Fibroblast of upper back skin (primary cell): ENCODE measurements at places on chromosomes 1 and 21.

- DNase-seq: no peak
Measured at GRCh38 chr1:17095141-17095540, 24.1 kb downstream of the PADI2 start.

DNA sequence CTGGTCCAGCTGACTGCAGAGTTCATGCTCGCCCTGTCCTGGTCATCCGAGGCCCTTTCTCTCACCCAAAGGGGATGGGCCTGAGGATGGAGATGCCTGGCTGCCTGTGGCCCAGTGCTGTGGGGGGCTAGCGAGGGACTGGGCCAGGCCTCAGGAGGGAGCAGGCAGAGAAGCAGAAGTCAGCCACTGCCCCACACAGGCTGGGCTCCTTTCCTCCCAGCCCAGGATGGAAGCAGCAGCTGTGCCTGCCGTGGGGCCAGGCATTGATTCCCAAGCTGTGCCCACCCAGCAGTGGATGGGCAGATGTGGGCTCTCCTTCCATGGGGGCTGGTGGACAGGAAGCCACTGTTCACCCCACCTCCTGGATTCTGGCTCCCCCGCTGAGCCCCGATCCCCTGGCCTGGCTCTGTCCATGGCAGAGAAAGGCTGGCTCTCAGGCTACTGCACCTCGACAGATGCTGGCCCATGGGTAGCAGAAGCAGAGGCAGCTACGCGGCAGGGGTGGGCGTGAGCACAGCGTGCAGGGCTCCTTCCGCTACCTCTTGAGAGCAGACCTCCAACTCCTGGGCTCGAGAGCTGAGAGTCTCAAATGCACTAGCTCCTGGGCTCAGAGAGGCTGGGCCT lies 24.6 kb downstream of the RUNX3 start:
- no peak for DNase-seq

GRCh38 chr1:208709981-208710380 lies 465.8 kb upstream of the PLXNA2 start:
- DNase-seq: no peak

DNA sequence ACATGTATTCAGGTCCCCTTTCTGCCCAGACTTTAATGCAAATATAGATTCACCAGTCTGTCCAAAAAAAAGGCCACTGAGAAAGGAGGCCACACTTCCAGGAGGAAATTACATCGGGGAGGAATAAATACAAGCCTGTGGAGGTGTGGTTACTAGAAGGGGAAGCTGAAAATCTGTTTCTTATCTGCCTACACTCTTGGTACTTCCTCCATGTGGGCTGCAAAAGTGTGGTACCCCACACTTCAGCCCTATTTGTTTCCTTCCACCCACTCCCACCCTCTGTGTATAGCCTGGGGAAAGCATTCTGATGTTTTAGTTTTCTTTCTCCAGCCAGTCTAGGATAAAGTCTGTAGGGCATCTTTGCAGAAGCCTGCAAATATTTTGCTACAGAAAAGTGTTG lies 38.4 kb downstream of the UTP25 start:
- no peak for DNase-seq

GRCh38 chr1:9126511-9126910 lies 2.4 kb downstream of the GPR157 start:
- DNase-seq: no peak

GRCh38 chr1:8858112-8858668 lies 20.3 kb downstream of the ENO1 start:
- peak; percentile 91 for DNase-seq

- DNase-seq: peak; percentile 98
Measured at GRCh38 chr1:156126043-156126629, 11.6 kb downstream of the LMNA start.

DNA sequence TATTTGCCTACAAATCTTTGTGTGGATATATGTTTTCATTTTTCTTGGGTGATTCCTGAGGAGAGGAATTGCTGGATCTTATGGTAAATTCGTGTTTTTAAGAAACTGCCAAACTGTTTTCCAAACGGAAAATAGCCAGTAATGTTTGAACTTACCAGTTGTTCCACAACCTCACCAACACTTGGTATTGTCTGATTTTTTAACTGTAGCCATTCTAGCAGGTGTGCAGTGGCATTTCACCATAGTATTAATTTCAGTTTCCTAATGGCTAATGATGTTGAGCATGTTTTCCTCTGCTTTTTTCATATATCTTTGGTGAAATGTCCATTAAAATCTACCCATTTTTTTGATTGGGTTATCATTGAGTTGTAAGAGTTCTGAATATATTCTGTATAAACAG lies 56.6 kb downstream of the RPS6KC1 start:
- DNase-seq: no peak

- no peak for DNase-seq
Measured at GRCh38 chr1:157862114-157863070, 20.8 kb upstream of the CD5L start.

GRCh38 chr1:231971397-231972110 lies 345.0 kb downstream of the DISC1 start:
- peak; percentile 62 for DNase-seq

DNA sequence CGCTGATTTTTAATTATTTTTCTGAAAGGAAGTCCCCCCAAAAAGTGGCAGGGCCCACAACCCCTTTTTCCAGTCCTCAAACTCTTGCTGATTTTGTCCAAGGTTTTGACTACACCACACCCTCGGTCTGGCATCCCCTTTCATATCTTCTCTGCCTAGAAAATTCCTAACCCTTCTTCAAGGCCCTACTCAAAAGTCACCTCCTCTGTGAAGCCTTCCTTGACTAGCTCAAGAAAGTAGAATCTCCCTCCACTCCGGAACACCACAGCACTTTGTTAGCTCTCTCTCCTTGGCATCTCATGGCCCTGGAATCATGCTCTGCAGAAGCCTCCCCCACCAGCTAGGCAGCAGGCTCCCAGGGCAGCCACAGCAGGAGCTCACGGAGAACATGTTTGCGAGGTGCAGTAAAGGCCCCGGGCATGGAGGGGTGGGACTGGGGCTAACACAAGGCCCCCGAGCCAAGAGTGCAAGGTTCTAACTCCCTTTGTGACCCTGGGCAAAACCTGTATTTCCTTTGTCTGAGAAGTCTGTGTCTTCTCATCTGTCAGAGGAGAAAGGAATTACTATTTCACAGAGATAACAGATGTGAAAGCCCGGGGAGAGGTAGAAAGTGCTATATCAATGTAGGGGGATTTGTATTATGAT lies 17.7 kb upstream of the S100A7 start:
- DNase-seq: no peak

DNA sequence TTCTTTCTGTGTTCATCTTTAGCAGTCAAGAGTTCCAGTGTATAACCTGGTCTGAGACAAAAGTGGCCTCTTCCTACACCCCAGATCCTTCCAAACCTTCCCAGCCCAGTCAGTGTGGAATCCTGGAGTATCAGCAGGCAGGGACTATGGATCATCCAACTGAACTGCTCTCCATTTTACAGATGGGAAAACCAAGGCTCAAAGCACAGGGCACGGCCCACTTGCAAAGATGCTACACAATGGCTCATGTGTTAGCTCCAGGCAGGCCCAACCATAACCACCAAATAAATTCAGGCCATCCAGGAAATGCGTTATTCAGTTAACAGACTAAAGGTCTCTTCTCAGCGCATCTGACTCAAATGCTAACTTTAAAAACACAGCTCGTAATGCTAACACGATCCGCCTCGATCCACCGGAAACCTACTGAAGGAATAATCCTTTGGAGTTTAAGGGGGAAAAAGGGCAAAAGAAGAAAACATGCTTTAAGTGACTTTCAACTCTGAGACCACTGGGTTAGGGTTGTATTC lies 7.1 kb downstream of the GLIS1 start:
- DNase-seq: peak; percentile 56

- no peak for DNase-seq
Measured at GRCh38 chr1:56547977-56548376, 31.4 kb downstream of the PLPP3 start.

GRCh38 chr1:147080006-147080661 lies 92.1 kb downstream of the PRKAB2 start:
- DNase-seq: no peak

DNA sequence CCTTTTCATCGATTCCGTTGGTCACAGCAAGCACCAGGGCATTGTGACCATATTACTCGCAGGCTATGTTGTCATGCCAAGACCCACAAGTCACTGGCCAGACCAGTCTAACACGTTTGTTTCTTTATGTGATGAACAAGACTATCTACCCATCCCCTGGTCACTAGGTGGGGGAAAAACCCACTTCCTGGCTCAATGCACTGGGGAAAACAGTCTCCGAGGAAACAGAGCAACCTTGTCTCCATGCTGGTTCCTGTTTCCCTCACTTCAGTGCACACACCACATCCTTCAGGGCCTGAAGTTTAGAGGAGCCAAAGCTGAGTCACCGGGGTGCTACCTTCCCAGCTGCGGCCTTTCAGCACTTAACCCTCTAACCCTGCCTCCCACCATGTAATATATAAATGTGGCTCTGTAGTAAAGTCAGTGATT lies 20.9 kb downstream of the ERICH3 start:
- DNase-seq: peak; percentile 89

- DNase-seq: no peak
Measured at GRCh38 chr1:183721041-183721440, 67.9 kb upstream of the APOBEC4 start.

- no peak for DNase-seq
Measured at GRCh38 chr1:88228114-88228513, 456.0 kb upstream of the PKN2 start.

DNA sequence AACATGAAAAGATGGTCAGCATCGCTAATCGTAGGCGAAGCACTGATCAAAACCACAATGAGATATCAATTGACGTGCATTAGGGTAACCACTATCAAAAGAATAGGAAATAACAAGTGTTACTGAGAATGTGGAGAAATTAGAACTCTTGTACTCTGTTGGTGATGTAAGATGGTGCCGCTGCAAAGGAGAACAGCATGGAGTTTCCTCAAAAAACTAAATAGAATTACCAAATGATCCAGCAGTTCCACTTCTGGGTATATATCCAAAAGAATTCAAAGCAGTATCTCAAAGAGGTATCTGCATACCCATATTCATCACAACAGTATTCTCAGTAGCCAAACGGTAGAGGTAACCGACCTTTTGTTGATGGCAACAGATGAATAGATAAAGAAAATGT lies 8.3 kb upstream of the CD101 start:
- DNase-seq: no peak

GRCh38 chr1:91879733-91880132 lies 6.2 kb downstream of the TGFBR3 start:
- no peak for DNase-seq

GRCh38 chr1:160429125-160429561 lies 28.8 kb downstream of the VANGL2 start:
- DNase-seq: no peak

DNA sequence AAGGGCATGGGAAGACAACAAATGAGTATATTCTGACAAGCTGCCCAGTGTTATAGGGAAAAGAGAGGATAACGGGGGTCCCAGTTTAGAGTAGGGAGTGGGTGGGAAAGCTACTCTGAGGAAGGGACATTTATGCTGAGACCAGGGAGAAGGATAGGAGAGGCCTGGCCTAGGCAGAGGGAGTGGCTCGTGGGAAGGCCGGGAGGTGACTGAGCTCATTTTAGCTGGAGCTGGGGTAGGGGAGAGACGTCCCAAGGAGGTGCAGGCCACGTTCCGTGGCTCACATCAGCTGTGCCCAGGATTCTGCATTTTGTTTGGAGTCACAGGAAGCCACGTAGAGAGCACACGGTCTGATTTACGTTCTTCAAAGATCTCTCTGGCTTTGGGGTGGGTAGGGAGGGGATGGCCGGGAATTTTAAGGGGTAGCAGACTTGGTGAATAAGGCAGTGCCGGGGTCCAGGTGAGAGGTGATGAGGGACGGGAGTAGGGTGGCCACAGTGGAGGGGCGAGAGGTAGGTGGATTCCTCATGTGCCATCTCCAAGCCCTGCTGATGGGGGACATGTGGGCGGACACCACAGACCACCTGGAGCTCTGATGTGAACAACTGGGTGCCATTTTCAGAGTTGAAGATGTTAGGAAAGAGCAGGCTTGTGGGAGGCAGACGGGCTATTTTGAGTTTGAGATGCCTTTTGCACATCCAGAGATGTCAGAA lies 4.7 kb downstream of the TINAGL1 start:
- no peak for DNase-seq

GRCh38 chr1:39098546-39099250 lies 72.5 kb downstream of the NDUFS5 start:
- DNase-seq: peak; percentile 88

DNA sequence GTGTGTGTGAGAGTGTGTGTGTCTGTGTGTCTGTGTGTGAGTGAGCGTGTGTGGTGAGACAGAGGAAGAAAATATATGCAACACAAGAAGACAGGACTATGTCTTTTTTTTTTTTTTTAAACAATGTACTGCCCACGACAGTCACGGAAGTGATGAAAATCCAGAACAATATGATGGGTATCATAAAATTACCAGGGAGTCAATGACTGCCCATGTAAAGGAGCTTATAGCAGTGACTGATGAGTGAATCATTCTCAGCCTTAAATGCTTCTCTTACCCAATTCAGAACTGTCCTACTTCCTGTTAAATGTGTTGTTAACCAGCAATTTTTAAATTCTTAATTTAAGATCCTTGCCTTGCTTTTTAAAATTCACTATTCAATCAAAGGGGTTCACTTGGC lies 46.6 kb downstream of the RGS7 start:
- DNase-seq: no peak

- DNase-seq: peak; percentile 58
Measured at GRCh38 chr1:93692026-93692425, 10.4 kb upstream of the BCAR3 start.

GRCh38 chr1:107862064-107862463 lies 102.9 kb downstream of the VAV3 start:
- no peak for DNase-seq

DNA sequence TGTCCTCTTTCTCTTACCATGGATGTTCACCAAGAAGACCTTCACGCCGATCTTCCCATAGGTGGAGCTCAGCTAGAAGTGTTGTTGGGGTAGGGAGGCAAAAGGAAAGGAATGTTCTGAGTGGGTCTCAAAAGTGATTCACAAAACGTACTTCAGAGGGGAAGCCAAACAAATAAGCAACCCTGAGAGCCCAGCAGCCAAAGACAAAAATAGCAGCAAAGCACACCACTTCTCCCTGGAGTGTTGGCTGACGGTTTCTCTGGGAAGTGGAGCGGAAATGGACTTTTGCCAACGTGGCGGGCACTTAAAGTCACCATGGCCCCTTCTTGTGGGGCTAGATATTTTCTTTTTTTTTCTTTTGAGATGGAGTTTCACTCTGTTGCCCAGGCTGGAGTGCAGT lies 23.1 kb downstream of the SLC26A9 start:
- peak; percentile 52 for DNase-seq

GRCh38 chr1:197973206-197973605 lies 56.0 kb downstream of the LHX9 start:
- peak; percentile 28 for DNase-seq

GRCh38 chr1:206798384-206798996 lies 26.2 kb upstream of the IL10 start:
- DNase-seq: no peak

- no peak for DNase-seq
Measured at GRCh38 chr1:114341299-114341698, 169.7 kb downstream of the TRIM33 start.
